ENCODE measurements at places on chromosomes 5 and 9.
A peak's percentile ranks its signal among the peaks of the same experiment; 100 is the strongest.

- DNase-seq = peak; percentile 43
Observed at GRCh38 chr9:93132946-93133680, 938 bp downstream of the NINJ1 start.

DNA sequence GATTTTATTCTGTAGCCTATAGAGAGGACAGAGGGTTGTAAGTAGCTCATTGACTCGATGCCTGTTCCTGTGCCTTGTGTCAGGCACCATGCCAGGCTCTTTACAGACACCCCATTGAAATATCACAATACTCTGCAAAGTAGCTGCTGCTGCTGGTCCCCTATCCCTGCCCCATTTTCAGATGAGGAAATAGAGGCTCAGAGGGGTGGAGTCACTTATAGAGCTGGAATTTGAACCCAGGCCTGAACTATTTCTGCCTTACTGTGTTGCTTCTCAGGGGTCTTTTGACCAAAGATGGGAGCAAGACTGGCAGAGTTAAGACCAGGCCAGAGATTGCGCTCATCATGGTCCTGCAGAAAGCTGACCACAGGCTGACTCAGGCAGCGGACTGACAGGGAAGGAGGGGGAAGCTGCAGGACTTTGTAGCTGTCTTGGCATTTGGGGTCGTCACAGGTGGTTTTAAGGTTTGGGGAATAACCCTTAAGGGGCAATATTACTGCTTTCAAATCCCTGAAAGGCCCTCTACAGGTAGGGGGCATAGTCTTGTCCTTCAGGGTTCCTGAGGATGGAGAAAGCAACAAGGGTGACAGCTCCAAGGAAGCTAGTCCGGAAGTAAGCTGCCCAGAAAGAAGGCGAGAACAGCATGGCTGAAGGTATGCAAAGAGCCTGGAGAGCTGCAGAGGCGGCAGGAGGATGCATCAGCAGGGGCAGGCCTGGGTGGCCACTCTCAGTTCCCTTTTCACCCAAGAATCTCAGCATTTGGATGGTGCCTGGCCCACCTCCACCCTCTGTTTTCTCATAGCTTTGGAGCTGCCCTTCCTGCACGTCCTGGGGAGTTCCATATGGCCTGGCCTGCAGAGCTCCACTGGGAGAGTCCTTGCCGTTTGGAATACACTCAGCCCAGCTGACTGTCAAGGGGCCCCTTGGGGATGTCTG is 18.3 kb upstream of the NDST1 start:
- DNase-seq = no peak

DNA sequence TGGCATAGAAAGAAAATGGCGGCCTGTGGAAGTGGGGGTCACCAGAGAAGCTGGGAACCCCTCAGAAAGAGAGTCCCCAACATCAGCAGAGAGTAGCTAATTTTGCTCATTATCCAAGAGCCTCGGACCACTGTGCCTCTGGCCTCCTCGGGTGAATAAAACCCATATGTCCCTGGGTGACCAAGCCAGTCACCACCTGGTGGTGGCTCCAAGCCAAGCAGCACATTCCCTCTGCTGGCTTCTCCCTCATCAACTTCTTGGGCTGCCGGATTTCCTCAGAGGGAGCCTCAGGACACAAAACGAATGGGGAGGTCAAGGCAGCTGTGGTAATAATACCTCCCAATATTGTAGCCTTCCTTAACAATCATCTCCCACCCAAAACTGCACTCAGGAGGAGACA is 242.5 kb downstream of the NFIB start:
- DNase-seq = no peak

DNA sequence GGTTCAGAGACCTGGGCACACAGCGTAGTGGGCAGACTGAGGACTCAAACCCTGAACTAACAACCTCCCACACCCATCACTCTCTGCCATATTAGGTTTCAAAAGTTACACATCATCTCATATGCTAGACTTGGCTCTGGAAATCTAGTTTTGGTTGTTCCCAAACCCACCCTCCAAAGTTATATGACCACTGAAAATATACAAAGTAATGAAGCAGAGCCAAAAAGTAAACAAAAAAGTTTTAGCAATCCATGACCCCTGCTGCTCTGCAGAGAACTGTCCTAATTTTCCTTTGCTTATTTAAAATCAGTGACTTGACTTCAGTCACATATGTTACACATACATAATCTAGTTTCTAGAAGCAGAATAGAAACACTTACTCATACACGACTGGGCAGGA is 155.6 kb upstream of the TAS2R1 start:
- DNase-seq = no peak

DNA sequence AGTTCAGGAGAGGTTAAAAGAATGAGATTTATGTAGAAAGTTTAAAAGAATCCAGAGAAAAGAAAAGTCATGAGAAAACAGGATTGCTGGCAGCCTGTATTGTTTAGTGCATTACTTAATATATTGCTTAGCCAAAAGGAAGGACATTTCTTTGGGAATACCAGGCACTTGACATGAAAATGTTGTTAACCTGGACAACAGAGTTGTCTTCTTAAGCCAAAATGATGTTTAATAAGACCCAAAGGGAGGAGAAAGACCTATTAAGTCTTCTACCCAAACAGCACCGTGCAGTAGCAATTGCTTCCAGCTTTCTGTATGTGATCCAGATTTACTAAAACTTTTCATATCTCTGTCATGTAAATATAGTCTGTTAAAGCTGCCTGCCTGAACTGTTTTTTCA is 74.0 kb upstream of the PRLR start:
- no peak for DNase-seq

- no peak for DNase-seq
Observed at GRCh38 chr9:126397056-126397455, 70.4 kb downstream of the MVB12B start.

GRCh38 chr5:176675676-176676360 is 28.5 kb downstream of the TSPAN17 start:
- DNase-seq = peak; percentile 59

- DNase-seq = no peak
Observed at GRCh38 chr5:93891491-93892480, 150.4 kb upstream of the POU5F2 start.
